GM18507 (cell line): ENCODE measurements at places on chromosomes 7 and 10.

DNA sequence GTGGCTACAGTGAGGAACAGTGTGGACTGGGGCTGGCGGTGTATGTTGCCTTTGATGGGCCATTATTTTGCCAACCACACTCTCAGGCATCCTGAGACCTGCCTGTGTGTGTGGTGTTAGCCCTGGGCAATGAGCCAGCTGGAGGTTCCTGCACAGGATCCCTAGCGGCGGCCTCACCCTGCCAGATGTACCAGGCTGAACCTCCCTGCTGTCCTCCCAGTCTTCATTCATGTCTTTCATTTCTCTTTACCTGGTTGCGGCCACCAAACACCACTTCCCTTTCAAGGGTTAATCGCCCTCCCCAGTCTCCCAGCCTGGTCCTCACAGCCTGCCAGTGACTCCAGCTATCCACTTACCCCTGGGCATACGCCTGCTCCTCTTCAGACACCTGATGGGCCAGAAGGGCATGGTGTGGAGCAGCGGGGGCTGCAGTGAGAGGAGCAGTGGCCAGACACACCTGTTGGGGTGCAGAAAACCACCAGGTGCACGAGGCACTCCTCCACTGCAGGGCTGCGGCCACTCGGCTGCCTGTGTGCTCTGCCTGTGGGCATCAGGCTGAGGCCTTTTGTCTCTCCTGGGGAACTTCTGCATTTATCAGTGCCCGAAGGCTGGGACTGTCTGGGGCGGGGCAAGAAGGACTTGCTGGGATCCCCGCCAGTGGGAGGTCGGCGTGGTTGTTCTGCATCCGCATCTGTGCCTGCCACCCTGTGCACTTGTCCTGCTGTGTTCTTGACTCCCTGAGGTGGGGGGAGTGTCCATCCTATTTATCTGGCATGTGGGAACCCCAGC lies 111.6 kb downstream of the ARHGAP22 start:
- DNase-seq: no peak

- no peak for DNase-seq
Measured at GRCh38 chr7:9945131-9945530, 1028.5 kb upstream of the PHF14 start.

GRCh38 chr10:492836-493235 lies 196.6 kb downstream of the DIP2C start:
- no peak for DNase-seq

DNA sequence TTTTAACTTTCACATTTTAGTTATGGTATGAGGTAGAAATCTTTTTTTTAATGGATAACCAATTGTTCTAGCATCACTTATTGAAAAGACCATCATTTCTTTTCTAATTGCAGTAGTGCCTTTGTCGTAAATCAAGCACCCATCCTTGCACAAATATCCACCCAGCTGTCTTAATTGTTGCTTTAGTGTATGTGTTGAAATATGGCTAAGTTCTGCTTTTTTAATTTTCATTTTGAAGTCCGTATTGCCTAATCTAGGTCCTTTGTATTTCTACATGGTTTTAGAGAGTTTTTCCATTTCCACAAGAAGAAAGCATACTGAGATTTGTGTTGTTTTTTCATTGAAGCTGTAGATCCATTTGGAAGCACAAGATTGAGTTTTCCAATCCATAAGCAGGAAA lies 259.6 kb upstream of the SEMA3E start:
- no peak for DNase-seq

GRCh38 chr7:2873686-2874551 lies 29.8 kb upstream of the GNA12 start:
- DNase-seq: no peak

DNA sequence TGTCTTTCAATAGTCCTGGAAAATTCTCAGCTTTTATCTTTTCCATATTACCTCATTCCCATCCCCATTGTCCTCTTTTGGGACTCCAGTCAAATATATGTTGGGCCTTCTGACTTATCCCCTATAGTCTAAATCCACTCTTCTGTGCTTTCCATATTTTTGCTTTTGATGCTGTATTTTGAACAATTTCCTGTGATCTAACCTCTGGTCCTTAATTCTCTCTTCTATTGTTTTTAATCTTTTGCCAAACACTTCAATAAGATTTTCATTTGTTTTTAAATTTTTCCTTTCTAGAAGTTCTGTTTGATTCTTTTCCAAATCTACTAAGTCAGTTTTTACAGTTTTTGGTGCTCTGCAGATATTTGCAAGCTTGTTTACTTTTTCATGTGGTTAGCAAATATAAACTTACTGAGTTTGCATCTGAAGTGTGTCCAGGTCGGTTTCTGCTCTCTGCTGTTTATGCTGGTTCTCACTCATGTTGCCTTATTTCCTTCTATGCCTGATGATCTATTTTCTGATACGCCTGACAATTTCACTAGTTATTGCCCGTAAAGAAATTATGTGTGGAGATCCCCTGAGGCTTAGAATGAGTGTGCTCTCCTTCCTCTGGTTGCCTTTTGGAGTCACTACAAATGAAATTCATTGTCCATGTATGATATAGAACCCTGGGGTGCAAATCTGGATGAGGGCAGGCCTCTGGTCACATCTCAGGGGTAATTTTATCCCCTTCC lies 110.4 kb downstream of the RBM20 start:
- no peak for DNase-seq

DNA sequence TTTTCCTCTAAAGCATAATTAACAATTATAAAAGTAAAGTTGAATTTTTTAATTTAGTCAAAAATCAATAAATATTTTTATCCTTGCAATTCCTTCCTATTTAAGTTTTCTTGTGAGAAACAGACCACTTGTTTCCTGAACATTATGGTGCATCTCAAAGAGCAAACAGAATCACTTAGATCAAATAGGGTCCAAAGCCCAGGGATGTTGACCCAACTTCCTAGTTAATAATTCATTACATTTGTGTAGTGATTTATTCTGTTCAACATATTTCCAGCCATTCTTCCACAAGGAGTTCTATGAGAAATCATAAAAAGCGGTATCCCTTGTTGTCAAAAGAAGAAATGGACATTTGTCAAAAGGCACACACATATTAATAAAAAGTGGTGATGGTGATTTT lies 315.6 kb downstream of the LRRTM3 start:
- no peak for DNase-seq

DNA sequence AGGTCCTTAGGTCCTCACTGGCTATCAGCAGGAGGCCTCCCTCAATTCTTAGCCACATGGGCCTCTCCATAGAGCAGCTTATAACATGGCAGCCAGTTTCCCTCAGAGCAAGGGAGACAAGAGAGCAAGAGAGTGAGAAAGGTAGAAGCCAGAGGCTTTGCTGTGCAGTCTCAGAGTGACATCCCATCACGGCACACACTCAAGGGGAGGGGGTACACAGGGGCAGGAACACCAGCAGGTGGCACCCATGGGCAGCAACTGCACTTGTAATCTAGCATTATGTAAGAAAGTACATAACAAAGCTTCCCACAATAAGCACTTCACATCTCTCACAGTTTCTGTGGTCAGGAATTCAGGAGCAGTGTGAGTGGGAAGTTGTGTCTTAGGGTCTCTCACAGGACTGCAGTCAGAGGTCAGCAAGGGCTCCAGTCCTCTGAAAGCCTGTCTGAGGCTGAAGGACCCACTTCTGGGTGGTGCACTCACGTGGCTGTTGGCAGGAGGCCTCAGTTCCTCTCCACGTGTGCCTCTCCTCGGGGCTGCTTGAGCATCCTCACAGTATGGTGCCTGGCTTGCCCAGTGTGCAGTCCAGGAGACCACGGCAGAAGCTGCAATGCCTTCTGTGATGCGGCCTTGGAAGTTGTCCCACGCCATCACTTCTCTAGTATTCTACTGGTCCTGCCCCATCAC lies 159.4 kb downstream of the OAT start:
- DNase-seq: no peak

GRCh38 chr7:39464350-39465054 lies 101.7 kb upstream of the YAE1 start:
- no peak for DNase-seq

GRCh38 chr10:14384116-14384730 lies 53.5 kb upstream of the FRMD4A start:
- no peak for DNase-seq

GRCh38 chr10:119803264-119803663 lies 69.4 kb downstream of the MCMBP start:
- no peak for DNase-seq

DNA sequence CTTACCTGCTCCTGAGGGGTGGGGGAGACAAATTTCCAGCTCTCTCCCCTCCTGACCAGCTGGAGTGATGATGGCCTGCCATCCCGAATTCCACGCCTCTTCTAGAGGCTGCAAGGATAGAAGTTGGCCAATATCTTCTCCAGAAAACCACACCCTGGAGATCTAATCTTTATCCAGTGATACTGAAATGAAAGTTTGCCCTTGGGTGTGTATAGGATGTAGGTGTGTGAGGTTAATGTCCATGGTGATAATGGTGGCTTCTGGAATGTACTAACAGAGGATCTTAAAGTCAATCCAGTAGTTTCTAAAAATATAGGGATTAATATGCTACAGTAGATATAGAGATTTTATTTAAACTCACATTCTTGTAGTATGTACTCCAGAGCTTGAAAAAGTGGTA lies 22.2 kb downstream of the AKR1B15 start:
- DNase-seq: no peak

GRCh38 chr7:10239695-10240345 lies 733.9 kb upstream of the PHF14 start:
- no peak for DNase-seq

GRCh38 chr10:13317474-13317873 lies 17.6 kb upstream of the PHYH start:
- DNase-seq: no peak

- DNase-seq: no peak
Measured at GRCh38 chr7:41969561-41970105, 266.7 kb upstream of the INHBA start.

GRCh38 chr10:90920986-90921666 lies at the start of gene ANKRD1:
Gene ANKRD1, minus strand, starts transcription at chr10:90921087. Its CDS starts 60 bp downstream, at chr10:90921027.
- no peak for DNase-seq
